Activated CD8-positive, alpha-beta memory T cell treated with anti-CD3 and anti-CD28 coated beads for 1 hour (primary cell): ENCODE measurements at places on chromosomes 1 and 21.

DNA sequence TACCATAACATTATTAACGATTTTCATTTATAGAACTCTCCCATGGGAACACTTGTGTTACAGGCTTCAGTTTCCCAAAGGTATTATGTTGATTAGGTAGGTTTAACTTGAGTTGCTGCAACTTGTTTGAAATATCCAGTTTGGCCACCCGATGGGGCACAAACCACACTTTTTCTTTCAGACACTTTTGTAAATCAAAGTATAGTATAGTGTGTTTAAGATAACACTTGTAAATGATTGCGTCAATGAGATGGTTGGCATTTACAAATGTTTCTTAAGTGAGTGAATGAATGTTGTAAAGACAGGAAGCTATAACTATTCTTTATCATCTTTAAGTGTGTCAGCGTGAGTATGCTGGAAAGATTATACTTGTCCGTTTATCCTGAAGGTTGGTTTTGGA lies 4.3 kb downstream of the XPR1 start:
- DNase-seq, result no peak

DNA sequence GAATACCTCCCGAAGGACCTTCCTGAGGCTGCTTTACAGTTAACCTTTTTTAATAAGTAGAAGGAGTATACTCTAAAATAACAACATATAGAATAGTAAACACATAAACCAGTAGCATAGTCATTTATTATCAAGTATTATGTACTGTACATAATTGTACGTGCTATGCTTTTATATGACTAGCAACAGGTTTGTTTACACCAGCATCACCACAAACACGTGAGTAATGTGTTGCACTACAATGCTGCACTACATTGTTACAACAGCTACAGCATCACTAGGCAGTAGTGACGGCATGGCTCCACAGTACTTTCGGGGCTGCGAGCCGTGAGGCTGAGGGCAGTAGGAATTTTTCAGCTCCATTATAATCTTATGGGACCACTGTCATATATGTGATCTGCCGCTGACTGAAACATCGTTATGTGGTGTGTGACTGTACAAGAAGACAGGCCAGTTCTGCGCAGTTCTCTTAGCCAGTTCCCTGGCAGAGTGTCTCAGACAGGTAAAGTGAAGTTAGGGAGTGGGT lies 82.8 kb upstream of the LRRC8D start:
- DNase-seq, result no peak

GRCh38 chr1:205432116-205432515 lies 10.3 kb upstream of the LEMD1 start:
- DNase-seq, result no peak

GRCh38 chr21:32391755-32392154 lies 1.1 kb downstream of the URB1 start:
- DNase-seq, result no peak

DNA sequence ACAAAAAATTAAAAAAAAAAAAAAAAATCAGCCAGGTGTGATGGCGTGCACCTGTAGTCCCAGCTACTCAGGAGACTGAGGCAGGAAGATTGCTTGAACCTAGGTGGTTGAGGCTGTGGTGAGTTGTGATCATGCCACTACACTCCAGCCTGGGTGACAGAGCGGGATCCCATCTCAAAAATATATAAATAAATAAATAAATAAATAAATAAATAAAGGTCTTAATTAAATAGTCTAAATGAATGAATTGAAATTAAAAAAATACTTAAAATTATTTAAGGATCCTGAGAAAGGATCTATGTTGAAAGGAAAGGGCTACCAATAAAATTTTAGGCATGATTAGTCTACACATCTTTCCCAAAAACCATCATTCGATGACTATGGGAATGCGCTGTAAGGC lies 67.4 kb upstream of the HP1BP3 start:
- DNase-seq, result no peak

DNA sequence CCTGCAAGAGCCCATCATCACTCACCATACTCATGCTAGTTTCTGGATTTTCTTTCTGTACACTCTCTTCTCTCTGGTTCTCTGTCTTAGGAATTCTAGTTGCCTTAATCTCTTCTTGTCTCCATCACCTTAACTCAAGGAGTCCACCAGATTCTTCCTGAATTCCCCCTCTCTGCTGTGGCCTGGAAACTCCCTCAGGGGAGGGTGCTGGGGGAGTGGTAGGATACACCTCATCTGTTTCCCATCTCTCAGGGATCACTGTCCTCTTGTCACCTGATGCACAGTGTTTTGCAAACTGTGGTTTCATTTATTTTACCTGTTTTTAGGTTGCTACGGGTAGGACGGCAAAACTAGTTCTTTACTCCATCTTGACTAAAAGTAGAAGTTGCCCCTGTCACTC lies 6.6 kb upstream of the GNG12 start:
- no peak for DNase-seq

DNA sequence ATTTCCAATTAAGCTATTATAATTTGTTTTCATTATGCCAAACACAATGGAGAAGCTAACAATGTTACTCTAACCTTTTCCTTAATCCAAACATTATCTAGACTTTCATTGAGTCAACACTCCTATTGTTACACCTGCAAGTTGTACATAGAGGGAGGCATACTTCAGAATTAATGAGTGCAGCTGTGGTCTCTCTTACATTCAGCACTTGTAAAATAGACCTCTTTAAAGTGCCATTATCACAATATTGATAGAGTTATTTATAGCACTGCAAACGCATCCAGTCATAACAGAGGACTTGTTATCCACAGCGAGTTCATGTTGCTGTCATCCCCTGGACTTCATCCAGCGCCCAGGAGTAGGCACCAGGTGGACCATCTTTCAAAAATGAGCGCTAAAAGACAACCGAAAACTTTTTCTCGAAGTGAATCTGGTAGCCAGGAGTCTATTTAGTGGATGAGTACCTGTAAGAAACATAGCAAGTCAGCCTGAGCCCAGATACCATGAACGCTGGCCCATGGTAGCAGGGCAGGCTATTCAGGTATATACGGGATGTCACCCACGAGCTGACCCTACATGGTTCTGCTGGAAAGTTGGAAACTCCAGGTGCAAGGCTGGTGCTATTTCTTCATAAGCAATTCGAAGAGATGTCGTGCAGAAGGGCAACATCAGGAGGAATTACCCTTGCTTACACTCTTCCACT lies 70.6 kb upstream of the NFIA start:
- no peak for DNase-seq

GRCh38 chr1:160146107-160146506 lies 5.3 kb upstream of the ATP1A4 start:
- no peak for DNase-seq

DNA sequence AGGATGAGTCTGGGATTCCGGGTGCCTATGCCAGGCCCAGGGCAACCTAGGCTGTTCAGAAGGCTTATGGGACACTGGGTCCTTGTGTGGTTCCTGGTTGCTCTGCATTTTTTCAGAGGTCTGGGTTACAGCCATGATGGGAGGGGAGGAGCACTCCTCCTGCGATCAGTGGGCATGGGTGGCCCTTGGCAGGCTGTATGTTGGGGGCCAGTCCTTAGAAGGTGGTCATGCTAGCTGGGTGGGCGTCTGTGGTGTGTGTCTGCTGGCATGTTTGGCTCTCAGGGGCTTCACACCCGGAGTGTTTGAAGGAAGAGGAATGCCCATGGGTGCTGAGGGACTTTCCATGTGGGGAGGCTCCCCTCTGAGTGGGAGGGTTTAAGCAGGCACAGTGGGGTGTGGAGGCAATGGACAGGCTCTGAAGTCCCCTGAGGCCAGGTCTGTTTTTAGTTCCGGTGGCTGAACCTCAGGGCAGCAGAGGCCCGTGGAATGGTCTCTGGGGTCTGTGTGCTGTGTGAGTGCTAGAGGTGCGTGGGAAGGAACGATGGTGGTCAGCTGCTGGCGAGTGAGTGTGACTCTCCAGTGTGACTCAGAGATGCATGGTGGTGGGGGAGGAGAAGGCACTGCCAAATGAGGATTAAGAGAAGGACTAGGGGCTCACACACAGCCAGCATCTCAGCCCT lies 25.3 kb downstream of the CACNA1E start:
- no peak for DNase-seq

- DNase-seq, result no peak
Observed at GRCh38 chr1:176994931-176995596, 169.4 kb downstream of the ASTN1 start.

GRCh38 chr1:21496886-21497285 lies 12.3 kb upstream of the ALPL start:
- no peak for DNase-seq

GRCh38 chr1:19070197-19070651 lies 113.7 kb upstream of the IFFO2 start:
- no peak for DNase-seq

- no peak for DNase-seq
Observed at GRCh38 chr1:227886503-227886961, 61.2 kb downstream of the WNT9A start.

DNA sequence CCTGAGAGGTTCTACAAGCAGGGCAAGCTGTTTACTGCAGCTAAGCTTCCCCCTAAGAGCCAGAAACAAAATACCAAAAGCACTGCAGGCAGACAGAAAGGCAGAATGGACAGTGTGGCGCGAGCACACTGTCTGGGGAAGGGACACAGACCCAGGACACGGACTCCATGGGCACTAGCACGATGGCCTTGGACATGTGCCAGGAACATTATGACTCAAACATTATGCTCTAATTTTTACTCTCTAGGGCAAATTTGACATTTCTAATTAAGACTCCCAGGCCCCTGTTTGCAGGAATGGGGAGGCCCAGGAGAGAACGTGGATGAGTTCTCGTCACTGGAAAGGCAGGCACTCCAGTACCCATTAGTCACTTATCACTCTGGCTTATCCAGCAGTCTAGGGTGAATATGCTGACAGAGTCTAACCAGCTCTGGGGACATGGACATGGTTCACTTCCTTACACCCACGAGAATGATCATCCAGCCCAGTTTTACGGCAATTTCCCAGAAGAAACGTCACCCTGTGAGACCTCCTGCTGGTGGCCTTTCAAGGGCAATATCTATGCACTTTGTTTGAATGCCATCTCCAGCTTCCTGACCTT lies 45.1 kb downstream of the CAPN8 start:
- no peak for DNase-seq

DNA sequence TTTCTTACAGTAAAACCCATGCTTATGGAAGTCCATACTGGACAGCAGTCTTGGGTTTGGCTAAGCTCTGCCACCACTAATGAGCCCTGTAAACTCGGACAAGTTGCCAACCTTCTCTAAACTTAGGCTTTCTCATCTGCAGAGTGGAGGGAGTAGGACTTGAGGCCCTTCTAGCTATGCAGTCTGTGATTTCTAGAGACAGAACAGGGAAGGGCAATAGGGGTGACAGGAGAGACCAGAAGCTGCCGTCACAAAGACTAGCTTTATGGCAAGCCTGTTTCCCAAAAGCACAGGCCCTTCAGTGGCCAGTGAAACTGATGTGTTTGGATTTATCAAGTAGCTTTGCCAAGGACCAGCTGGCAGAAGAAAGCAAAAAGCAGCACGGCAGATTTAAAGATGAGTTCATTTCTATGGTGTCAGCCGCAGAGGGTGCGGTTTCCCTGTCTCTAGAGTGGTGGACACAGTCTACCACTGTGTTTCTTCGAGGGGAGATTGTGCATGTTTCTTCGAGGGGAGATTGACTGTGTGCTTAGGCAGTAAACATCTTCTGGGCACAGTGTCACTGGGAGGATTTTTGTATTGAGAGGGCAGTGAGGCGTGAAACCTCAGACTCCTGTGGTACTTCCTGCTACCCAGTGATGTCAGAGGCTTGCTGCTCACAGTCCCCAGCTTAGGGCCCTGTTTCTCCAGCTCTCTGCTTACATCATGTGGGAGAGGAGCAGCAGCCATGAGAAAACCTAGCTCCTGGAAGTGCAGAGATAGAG lies 119.0 kb downstream of the ROR1 start:
- DNase-seq, result no peak

DNA sequence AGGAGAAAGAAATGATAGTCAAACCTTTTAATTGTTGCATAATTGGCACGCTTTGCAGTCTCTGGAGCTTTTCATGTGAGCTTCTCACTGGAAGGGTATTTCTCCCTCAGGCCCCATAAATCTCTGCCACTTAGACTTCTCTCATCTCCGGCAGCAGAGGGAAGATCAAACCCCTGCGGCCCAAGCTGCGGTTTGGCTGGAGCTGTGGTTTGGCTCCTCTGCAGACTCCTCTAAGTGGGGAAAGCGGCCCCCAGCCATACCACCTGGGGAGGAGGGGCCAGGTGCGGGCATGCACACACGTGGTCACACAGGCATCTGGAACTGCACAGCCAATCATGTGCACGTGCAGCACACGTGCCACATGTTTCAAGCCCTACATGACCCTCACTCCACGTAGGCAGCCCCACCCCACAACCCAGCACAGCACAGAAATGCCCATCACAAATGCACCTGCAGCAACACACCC lies 58.3 kb downstream of the UBE2T start:
- no peak for DNase-seq

DNA sequence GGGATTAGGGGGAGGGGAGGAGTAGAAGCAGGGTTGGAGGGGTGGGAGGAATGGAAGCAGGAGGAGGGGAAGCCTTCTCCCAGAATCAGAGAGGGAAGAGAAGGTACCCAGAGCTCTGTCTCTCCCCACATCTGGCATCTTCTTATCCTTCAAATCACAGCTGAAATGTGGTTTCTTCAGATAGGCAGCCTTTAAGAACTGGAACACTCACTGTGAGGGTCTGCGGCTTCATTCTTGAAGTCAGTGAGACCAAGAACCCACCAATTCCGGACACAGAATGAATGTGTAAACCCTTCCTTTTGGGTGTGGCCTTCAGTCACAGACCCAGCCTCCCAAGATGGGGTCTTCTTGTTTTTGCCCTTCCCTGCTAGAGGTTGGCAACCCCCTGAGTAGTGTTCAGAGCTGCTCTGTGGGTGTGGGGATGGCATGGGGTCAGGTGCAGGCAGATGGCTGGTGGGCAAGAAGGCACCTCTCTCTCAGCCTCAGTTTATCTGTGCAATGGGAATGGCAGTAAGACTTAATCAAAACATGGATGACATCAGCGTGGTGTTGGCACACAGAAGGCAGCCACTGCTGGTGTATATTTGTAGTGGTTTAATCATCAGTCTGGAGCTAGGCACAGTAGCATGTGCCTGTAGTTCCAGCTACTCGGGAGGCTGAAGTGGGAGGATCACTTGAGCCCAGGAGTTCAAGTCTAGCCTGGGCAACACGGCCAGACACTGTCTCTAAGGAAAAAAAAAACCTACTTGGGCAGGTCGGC lies 7.2 kb downstream of the FAAH start:
- no peak for DNase-seq

DNA sequence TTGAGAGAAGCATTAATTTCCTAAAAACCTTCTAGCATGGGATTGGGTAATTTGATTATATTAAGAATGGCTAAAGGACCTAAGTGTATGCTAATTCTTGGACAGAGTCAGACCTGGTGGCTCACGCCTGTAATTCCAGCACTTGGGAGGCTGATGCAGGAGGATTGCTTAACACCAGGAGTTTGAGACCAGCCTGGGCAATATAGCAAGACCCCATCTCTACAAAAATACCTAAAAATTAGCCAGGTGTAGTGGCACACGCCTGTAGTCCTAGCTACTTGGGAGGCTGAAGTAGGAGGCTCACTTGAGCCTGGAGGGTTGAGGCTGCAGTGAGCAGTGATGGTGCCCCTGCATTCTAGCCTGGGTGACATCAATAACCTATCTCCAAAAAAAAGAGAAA lies 45.9 kb upstream of the BMP8A start:
- no peak for DNase-seq

GRCh38 chr1:174605198-174605597 lies 157.4 kb downstream of the GPR52 start:
- DNase-seq, result no peak

- no peak for DNase-seq
Observed at GRCh38 chr1:9361630-9362260, 69.1 kb downstream of the SPSB1 start.
